ENCODE measurements at places on chromosomes 4 and X.

DNA sequence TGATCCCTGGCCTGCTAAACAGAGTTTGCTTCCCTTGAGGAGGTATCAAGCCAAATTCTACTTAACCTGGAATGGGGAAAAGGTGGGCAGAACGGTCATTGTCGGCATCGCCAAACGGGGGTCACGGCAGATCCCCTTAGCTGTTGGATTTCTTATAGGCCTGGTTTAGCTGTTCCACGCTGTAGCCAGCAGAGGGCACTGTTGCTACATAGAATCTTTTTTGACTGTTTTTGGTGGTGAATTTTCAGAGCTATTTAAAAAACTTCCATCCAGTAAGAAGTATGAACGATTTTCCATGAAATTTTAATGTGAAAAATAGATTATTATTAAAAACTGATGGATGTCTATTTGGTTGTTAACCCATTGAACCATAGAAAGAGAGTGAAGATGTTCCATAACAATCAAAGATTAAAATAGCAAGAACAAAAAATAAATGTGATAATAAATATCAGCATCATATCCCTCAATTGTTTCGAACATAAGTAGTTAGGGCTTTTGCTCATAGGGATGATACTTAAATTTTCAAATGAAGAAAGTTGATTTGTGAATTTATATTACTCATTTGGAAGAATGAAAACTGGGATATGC lies 56.6 kb downstream of the LINC00632 start:
- DNase-seq: no peak

DNA sequence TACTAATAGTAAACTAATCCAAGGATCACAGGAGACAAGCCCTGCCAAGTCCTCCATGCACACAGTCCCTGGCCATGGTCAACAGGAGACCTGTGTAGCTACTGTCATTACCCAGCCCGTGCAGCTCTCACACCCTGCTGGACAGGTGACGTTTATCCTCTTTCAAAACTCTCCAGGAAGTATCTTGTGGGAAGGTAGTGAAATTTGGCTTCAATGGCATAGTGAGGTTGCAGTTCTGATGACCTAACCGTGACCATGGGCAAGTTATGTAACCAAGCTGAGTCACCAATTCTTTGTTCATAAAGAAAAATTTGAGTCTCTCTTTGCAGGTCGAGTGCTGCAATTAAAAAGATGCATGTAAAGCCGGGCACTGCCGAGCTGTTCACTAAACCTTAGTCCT lies 11.3 kb upstream of the SLC2A9 start:
- DNase-seq: peak; percentile 53

DNA sequence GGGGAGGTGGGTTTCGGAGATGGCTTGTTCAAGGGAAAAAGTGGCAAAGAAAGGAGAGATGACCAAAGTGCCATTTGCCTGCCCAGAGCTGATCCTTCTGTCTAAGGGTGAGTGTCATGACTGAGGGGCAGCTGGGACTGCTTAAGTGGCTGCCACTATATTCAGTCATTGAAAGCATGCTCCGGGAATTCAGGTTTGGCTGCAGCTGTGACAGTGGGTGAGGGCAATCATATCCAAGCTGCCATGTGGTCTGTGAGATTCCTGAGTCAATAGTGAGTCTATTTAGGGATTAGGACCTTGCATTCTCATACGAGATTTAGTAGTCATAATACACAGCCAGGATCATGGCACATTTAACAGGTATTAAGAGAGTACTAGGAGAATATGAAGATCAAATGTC lies 138.8 kb upstream of the BANK1 start:
- DNase-seq: no peak

DNA sequence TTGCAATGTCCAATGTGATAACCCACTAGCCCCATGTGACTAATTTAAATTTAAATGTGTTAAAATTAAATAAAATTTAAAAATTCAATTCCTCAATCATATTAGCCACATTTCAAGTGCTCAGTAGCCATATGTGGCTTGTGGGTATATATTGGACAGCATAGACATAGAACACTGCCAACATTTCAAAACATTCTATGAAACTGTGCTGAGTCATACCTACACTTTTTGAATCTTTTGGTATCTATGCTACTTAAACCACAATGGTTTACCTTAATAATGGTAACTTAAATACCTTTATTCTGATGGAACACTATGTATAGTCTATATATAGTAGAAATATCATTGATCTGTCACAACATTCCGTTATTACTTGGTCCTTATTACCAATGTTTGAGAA lies 223.4 kb upstream of the ATOH1 start:
- no peak for DNase-seq

DNA sequence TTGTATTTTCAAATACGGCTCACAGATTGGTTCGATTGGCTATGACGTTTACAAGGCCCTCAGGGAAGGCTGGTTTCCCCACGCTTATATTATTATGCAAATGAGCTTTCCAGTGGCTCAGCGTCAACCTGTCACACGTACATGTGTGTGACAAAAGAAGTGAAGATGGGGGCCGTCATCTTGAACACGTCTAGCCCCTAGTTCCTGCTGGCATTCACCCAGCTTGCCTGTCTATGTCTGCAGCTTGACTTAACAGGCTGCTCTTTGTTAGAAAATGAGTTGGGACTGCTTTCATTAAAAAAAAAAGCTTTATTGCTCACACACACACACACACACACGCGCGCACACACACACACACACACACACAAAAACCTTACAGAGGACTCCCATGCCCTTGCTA lies 283.6 kb upstream of the CTSO start:
- no peak for DNase-seq

DNA sequence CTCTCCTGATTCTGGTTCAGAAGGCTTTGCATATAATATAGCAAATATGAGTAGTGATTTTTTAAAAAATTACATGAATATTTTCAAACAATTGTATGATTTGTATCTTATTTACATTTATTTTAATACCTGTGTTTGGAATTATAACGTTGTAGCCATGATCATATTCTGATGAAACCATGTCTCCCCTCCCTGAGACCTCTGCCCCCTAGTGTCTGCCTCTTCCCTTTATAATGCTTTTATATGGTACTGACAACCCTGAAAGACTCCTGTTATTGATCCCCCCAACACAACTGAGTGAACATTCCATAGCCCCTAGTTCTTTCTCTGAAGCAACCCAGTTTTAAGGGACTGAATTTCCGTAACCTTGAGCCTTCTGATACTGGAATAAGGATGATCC lies 187.4 kb downstream of the SOX3 start:
- no peak for DNase-seq

DNA sequence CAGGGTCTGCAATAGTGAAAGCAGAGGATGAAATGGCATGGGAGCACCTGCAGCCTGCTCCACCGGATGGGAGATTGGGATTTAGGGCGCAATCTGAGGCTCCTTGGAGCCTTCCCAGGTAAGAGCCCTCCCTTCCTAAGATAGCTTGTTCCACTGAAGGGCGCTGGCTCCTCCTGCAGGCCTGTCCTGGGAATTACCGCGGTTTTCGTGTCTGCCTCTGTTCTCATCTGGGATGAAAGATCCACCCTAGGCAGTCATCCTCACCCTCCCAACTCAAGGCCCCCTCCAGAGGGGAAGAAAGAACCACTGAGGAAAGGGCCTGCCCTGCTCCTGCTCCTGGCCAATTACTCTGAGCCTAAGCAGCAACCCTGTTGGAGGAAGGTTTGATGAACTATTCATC lies 547.5 kb downstream of the SMARCA1 start:
- no peak for DNase-seq

DNA sequence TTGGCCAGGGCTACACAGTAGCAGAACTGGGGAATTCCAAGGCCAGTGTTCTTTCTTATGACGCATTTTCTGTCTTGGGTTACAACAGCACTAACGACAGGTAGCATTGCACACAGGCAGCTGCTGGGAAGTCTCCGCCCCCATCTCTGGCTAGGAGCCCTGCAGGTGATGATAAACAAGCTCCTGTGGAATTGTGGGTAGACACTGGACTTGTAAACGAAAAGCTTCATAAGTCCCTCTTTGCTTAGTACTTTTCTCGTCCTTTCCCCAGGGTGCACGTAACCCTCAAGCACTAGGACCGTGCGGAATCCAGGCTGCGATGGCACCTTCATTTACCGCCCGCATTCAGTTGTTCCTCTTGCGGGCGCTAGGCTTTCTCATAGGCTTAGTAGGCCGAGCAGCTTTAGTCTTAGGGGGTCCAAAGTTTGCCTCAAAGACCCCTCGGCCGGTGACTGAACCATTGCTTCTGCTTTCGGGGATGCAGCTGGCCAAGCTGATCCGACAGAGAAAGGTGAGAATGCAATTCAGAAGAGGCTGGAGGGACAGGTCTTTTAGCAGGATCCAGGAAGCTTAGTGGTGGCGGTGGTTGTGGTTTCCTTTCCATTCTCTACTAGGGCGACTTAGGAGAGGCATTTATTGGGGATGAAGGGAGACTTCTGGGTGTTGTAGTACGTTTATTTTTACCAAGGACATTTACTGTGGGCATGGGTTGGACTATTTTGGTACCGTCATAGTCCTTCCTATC lies at the start of gene FAAH2:
Gene FAAH2, plus strand, starts transcription at position 200 of the 745 bp plus-strand sequence. Its CDS starts 120 bp downstream, at position 320.
- no peak for DNase-seq

DNA sequence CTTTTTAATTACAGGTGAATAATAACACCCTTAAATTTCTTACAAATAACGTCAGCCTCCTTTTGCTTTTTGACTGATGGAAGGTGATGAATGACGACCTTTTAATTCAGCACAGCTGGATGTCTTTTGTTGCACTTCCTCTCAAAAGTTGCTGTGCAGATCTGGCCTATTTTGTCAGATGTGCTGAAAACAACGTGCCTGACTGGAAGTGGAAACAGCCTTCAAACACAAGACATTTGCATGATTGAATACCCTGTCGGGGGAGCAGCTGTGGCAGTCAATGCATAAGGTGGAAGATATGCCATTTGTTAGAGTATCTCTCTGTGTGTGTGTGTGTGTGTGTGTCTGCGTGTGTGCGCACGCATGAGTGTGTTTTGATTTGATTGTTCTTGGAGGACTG lies 579.7 kb downstream of the SPRY1 start:
- no peak for DNase-seq

DNA sequence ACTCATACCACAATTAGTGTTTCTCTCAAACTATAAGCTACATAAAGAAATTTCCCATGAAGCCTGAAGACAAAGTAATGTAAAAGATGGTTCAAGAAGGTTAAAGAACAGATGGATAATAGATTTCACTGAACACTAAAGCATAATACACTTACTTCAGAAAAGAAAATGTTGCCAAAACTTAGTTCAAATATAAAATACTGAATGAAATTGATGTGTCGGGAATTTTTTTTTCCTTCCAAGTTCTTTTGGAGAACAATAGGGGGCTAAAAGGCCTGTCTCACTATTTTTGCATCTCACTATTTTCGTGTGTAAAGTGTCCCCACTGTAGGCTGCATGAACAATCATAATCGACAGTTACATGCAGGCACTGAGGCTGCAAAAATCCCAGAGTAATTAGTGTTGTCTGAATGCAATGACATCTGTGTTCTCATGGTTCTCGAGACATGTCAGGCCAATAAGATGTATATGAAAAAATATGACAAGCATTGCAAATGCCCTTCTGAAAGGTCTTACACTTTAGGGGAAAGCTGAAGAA lies 11.9 kb upstream of the MAB21L2 start:
- DNase-seq: no peak

GRCh38 chrX:116232833-116233232 lies 62.3 kb downstream of the AGTR2 start:
- DNase-seq: no peak

DNA sequence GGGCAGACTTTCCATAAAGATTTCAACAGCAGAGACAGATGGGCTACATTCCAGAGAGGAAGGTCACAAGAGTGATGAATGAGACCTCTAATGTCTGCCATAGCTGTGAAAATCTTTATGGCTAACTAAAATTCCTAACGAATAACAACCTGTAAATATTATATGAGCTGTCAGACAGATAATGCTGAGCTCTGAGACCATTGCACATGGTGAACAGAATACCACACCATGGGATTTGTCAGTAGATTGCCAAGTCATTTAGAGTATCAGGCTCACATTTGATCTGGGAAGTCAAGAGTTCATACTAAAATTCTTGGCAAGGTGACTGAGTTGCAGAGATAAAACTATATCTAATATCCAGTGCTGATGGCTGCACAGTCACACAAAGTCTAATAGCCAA lies 259.2 kb upstream of the FTHL17 start:
- DNase-seq: no peak

GRCh38 chr4:7811536-7812191 lies 128.0 kb downstream of the AFAP1 start:
- no peak for DNase-seq

- no peak for DNase-seq
Measured at GRCh38 chr4:21953653-21954052, 5.1 kb upstream of the KCNIP4 start.

GRCh38 chr4:141158219-141158618 lies 24.9 kb upstream of the RNF150 start:
- DNase-seq: no peak

- no peak for DNase-seq
Measured at GRCh38 chr4:101941816-101942358, 151.4 kb downstream of the BANK1 start.

DNA sequence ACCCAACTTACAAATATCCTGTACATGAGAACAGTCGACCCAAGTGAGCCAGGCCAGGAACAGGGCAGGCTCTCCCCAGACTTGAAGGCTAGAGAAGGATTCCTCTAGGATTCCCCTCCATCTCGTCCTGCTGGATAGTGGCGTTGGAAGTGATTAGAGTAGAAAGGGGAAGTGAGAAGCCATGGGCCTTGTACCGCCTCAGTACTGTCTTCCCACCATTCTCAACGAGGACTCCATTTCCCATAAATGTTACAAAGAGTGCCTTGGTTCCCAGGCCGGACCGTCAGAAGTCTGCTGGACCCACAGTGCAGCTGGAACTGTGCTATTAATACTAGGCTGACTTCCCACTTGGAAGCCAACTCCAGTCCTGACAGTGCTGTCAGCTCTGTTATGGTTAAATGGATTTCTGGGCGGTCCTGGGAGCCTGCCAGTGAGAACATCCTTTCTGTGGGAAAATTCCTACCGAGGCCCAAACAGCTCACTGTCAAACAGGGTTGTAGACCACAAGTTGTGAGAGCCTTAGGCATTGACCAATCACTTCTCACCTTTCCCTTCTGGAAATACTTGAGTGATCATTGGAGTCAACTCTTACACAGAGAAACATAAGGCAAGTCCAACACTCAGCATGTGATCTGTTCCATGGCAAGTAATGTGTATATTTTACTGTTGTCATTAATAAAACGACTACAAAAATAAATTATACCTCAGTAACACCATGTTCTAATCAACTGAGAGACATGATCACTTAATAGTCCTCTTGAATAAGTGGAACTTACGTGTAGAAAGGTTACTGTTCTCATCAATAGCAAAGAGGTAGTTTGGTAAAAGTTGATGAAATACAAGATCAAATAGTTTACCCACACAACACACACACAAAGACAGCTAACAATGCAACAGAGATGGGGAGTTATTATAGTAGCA lies 58.4 kb downstream of the AMELX start:
- DNase-seq: no peak

- no peak for DNase-seq
Measured at GRCh38 chr4:184487503-184487902, 13.2 kb upstream of the IRF2 start.

GRCh38 chrX:270848-271367 lies 10.3 kb upstream of the PLCXD1 start:
- no peak for DNase-seq

- no peak for DNase-seq
Measured at GRCh38 chr4:10732235-10732913, 47.8 kb upstream of the CLNK start.
